ENCODE measurements at places on chromosomes 1 and 21. TPM values are rescaled to one million over a fixed set of nuclear protein-coding genes. Genes with fewer than 3 reads are reported as not detected.
A peak's percentile ranks its signal among the peaks of the same experiment; 100 is the strongest.

DNA sequence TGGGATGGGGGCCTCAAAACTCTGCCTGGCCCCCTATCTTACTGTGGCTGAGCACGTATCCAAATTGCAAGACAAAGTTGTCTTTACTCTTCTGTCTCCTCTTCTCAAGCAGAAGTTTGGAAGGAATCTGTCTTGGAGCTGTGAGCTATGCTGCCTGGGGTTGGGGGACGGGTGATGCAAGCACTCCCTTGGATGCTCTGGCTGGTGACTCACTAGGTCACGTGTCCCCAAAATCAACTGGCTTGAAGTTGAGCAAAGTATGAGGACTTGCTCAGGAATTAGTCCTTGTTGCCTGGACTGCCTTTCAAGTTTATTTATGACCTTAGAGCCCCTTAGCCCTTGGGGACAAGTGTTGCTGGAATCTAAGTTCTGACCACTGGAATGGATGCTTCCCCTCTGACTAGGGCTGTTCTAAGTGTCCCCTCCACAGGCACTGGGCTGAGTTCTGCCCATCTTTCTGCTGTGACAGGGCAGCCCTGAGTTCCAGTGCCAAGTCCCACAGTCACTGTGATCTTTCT, 269.5 kb downstream of the HHAT start:
- no peak for DNase-seq

ILDR2 gene
- 14.6 TPM for total RNA-seq

PIK3R3 gene
- total RNA-seq: 0.45 TPM

MFSD2A gene
- total RNA-seq: 2.6 TPM

DNA sequence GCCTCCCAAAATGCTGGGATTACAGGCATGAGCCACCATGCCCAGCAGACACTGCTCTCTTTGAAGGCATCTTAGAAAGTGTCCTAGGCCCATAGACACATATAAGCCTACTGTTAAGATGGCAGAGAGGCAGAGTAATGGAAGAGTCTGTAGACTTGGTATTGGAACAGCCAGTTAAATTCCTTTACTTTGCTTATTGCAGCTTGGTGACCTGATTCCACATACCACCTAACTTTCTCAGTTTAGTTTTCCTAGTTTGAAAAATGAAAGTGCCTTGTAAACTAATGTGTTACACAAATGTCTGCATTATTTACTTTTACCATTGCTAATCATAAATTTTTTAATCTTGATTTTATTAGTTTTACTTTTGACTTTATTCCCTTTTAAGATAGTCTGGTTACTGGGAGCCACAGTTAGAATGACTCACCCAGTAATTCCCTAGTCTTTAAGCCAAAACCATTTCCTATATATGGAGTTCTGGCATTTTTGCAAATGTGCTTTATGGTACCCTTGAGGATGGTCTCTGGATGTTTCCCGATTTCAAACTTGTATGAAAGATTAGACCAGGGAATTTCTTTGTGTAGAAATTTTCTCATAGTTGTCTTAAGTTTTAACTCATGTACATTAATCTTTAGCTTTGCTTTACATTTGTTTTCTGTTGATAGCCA, 6.4 kb downstream of the SMAP2 start:
- DNase-seq: no peak

DNA sequence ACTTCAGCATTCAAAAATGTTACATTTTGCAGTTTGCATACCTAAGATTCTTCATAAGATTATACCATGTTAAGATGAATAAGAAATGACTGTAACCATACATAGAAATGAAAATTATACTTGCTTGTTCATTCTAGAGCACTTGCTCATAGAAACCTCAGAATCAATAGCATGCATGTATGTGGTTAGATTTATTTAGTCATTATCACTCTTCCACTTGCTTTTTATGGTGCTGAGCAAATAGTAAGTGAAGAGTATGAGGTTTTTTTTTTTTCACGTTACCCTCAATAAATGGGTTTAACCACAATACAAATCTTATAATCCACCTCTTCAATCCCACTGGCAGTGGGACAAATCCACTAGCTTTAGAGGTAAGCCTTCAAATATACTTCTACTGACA, 84.7 kb downstream of the LRRC53 start:
- no peak for DNase-seq

DNA sequence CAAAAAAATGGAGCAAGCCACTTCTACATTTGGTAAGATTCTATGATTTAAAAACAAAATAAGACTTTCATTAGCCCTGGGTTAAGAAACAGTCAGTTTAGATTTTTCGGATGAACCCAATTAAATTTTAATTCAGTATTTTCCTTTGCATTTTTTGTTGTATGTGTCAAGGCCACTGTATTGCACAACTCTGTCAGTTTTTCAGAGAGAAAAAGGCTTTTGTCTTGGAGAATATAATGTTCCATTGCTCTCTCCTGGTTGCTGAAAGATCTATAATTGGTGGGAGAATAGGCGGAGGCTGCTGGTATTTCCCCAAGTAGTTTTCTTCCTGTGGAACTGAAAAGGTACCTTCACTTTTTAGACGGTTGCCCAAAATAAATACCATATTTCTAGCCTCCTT, 84.6 kb downstream of the NEGR1 start:
- DNase-seq: no peak

TFF3 gene
- total RNA-seq: not detected

DNA sequence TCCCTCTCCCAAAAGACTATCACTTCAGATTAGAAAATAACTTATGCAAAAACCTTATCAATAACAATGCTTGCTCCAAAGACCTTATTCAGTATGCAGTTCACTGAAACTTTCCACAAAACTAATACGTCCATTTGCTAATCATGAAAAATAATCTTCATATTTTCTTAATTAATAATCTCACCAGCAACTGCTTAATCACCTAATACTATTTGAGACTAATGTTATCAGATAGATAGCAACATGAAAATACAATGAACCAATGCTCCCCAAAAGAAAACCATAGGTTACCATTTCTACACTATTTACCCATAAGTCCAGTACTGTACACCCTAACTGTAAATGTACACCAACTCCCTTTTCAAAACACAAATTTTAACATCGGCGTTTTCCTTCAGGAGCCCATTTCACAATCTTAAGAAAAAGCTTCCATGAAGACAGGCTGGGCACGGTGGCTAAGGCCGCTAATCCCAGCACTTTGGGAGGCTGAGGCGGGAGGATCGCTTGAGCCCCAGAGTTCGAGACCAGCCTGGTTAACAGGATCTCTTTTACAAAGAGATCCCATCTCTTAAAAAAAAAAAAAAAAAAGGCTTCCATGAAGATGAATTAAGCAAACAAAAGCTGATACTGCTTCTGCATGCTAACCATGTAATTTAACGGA, 1.7 kb downstream of the GNB1 start:
- no peak for DNase-seq

GRCh38 chr1:63981408-63981773, 207.6 kb downstream of the ROR1 start:
- no peak for DNase-seq

DNA sequence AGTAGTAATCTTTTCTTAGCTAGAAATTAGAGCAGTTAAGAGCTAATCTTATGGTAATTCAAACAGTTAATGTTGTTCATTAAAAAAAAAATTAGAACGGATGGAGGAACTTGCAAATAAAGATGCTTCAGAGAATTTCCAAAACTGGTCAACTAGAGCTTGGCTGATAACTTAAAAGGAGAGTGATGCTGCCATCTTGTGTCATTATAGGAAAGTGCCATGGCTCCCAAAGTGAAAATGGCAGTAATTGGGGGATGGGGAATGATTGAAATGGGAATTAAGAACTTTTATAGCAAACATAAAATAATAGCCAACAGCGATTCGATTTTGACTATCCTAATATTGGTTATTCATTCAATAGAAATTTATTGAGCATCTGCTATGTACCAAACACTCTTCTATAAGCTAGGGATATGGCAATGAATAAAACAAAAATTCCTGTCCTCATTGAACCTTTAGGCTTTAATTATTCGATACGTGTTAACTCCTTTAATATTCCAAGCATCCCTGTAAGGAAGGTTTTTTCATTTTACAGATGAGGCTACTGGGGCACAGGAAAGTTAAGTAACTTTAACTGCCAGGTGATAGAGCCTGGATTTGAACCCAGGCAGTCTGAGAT, 5.7 kb upstream of the PLPP3 start:
- no peak for DNase-seq

DNA sequence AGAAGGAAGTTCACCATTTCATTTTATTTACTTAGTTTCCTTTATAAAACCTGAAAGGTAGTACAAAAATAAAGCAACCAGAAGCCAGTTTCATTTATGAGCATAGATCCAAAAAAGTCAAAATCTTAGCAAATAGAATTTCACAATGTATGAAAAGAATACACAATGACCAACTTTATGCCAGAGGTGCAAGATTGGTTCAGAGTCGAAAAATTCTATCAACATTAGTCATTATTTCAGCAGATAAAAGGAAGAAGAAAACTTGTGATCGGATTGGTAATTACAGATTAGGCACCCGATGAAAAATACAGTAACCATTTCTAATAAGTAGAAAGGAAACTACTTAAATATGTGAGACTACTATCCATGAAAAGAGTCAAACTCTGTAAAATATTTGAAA, 89.1 kb downstream of the ITSN1 start:
- no peak for DNase-seq

RYR2 gene
- total RNA-seq: not detected

- DNase-seq: no peak
Observed at GRCh38 chr1:68327414-68327813, 95.1 kb upstream of the WLS start.

- no peak for DNase-seq
Observed at GRCh38 chr1:205976708-205977401, 26.3 kb downstream of the RAB7B start.

- no peak for DNase-seq
Observed at GRCh38 chr1:153928245-153928644, 5.5 kb upstream of the GATAD2B start.

CATSPERE gene
- total RNA-seq: 0.50 TPM

GRCh38 chr1:169812131-169812530, 17.4 kb upstream of the METTL18 start:
- DNase-seq: no peak

GRCh38 chr1:214753236-214753852, 150.3 kb downstream of the CENPF start:
- DNase-seq: no peak

LCE2C gene
- not detected for total RNA-seq

PCP4L1 gene
- not detected for total RNA-seq

PADI1 gene
- total RNA-seq: not detected

SLFNL1 gene
- total RNA-seq: 0.11 TPM

- no peak for DNase-seq
Observed at GRCh38 chr1:117843791-117844190, 85.6 kb downstream of the GDAP2 start.

- no peak for DNase-seq
Observed at GRCh38 chr1:35656148-35656862, 15.0 kb upstream of the PSMB2 start.

SPRR2D gene
- not detected for total RNA-seq

CFAP74 gene
- total RNA-seq: not detected

CFHR2 gene
- not detected for total RNA-seq

- peak; percentile 55 for DNase-seq
Observed at GRCh38 chr1:19435851-19436455, 49.4 kb downstream of the CAPZB start.

STMN1 gene
- total RNA-seq: 495 TPM

GBP7 gene
- not detected for total RNA-seq

FBXO2 gene
- total RNA-seq: 2.0 TPM

DNA sequence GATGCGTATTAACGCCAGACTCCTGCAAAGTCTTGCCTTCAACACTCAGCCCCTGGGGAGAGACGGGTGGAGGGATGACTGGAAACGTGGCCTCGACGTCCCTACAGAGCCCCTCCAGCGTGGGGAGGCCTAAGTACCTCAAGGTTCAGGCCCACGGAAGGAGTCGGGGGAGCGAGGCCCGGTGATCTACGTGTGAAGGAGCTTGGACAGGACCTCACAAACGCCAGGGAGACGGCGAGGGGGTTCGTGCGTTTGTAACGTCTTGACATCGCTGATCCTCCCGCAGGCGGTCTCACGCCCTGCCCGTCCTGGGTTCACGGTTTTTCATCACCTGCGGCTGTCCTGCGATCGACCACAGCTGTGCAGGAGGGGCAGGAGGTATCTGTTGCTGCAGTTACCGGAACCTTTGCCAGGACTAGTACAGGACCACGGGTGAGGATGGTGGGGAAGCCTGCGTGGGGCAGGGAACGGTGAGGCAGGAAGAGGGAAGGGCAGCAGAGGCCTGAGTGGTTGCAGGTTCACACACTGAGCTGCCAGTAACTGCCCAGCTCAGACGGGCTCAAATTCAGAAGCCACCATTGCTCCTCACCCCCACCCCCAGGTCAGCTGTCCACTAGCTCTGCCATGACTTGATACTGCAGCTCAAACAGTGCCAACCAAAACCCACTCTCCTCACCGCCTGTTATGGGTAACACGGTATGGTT, 889 bp upstream of the CCNL2 start:
- DNase-seq: no peak

GRCh38 chr1:19650416-19651140, 6.5 kb downstream of the NBL1 start:
- DNase-seq: no peak
